ELF-1 (cell line): ENCODE measurements at places on chromosomes 2 and 18.
A peak's percentile ranks its signal among the peaks of the same experiment; 100 is the strongest.

DNA sequence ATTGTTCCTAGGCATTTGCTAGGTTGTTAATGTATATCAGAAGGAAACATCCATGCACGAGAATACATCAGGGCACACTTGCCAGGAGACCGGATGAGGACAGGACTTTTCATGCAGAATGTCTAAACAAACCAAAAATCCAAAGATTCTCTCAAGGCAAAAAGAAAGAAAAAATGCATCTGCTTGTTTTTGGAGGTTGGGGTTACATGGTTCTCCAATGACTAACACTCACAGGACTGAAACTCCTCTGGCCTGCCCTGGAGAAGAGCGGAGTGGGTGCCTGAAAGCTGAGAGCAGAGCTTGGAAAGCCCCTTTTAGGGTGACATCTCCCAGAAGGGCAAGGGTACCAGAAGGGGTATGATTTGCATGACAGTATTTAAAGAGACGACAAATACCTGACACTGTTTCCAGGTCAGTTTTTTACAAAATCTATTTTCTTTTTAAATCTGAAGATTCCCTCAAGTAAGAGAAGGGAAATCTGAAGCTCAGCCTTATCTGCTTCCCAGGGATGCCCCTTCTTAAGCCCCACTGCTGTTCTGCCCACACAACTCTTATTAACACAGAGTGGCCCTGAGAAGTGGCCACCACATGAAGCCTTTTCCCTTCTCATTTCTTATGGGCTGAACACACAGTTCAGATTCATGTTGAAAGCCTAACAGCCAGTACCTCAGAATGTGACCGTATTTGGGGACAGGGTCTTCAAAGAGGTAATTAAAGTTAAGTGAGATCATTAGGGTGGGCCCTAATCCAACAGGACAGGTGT, 216.4 kb downstream of the STK39 start:
- no peak for DNase-seq

DNA sequence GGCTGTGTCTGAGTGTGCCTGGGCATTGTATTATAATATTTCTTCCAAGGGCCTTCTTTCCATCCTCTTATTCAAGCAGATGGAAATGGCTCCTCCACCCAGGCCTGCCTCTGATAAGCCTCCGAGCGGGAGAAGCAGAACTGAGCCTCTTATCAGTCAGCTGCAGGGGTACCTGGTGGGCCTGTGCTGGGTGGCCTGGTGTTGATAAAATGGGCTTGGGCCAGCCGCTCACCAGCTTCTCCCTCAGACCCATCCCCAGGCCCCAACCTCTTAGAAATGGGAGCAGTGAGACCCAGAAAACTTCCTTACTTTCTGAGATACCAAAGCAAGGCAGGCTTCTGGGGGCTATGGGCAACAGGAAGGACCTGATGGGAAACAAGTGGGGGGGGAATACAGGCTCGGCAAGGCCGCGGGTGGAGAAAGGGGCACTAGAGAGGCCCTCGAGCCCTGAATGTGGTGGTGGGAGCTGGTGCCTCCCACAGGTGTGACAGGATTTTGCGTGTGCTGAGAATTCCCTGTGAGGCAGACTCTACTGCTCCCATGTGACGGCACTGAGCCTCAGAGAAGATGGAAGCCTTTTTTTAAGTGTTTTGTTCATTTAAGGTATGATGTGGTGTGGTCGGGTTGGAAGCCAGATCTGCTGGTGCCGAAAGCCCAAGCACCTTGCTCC, 18.3 kb downstream of the GYPC start:
- DNase-seq, result no peak

GRCh38 chr2:31314761-31315160, 80.8 kb downstream of the EHD3 start:
- DNase-seq, result no peak

- peak; percentile 52 for DNase-seq
Observed at GRCh38 chr2:108935271-108935741, 53.7 kb downstream of the EDAR start.

- DNase-seq, result no peak
Observed at GRCh38 chr2:201132518-201132917, 16.6 kb downstream of the CFLAR start.

GRCh38 chr2:105786231-105787230, 41.8 kb downstream of the NCK2 start:
- DNase-seq, result no peak

DNA sequence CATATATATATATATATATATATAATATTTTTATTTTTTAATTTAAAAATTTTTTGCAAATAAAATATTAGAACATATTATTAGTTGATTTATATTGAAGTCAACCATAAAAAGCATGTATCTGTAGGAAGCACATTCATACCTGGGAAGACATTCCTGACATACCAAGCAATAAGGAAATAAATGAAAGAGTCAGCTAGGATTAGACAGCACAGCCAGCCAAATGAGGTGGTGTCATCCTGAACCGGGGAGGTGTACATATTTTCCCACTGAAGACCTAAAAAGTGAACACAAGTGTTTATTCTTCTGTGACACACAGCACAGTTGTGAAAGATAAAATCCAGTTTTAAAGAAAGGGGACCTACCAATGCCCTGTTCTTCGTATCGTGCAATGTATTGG, 149.2 kb downstream of the ABCA12 start:
- DNase-seq, result no peak

DNA sequence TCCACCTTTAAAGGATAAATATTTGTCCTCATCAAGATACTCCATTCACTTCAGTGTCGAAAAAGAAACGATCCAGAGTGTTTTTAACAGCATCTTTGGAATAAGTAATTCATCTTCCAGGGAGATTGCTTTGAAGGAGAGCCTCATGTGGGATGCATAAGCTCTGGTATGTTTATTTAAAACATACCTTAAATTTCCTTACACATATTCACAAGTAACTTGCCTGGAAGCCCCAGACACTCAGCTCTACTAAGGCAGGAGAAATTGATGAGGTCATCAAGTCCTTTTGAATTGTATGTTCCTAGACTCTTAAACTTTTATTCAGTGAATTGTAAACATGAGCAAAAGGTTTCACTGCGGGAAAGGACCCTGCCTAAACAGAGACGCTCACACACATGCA, 103.0 kb downstream of the CDK15 start:
- no peak for DNase-seq

GRCh38 chr2:238720232-238720672, 127.6 kb upstream of the TWIST2 start:
- peak; percentile 81 for DNase-seq

- no peak for DNase-seq
Observed at GRCh38 chr2:106977717-106978116, 91.8 kb upstream of the ST6GAL2 start.

GRCh38 chr18:75123113-75123512, 85.8 kb downstream of the PTGR3 start:
- DNase-seq, result no peak

- no peak for DNase-seq
Observed at GRCh38 chr2:172350839-172351479, 76.4 kb upstream of the ITGA6 start.

DNA sequence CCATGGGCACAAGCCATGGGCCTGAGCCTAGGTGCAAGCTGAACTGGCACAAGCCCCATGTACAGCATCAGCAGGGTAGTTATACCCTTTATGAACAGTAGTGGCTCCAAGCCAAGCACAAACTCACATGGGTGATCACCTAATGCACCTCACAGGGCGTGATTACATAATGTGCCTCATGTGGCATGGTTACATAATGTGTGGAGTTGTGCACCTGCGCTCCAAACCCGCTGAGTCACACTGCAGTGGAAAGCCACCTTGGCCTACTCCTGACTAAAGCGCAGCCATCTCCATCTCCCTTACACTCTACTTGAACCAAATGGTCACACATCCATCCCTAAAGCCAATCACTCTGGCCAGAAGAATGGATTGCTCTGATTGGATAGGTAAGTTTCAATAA, 279.7 kb downstream of the MBD2 start:
- DNase-seq, result peak; percentile 46

DNA sequence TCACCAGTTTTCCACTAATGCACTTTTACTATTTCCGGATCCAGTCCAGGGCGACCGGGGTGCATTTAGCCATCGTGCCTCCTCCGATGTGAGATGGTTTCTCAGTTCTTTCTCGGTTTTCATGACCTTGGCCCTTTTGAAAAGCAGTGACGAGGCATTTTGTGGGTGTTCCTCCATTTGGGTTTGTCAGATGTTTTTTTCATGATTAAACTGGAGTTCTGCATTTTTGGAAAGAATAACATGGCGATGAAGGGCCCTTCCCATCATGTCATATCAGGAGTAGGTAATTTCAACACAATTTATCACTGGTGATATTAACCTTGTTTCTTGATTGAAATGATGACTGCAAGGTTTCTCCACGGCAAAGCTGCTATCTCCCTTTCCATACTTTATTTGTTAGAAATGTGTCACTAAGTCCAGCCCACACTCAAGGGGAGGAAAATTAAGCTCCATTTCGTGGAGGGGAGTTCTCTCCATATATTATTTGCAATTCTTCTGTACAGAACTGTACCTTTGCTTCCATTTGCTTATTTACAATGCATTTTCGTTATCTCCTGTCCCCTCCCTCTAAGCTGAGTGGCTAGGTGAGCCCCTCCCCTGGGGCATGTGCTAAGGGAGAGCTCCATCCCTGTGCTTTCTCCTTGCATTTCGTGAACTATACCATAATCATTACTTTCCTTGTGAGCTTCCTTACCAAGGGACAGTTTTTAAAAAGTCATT, 8.9 kb upstream of the KLF11 start:
- no peak for DNase-seq
